ENCODE measurements at places on chromosomes 5 and 9. TPM values are rescaled to one million over a fixed set of nuclear protein-coding genes. Genes with fewer than 3 reads are reported as not detected.

WASHC1 gene
- 32.8 TPM for total RNA-seq

CYSRT1 gene
- 0.32 TPM for total RNA-seq

SHB gene
- 1.5 TPM for total RNA-seq

NTRK2 gene
- total RNA-seq: not detected

FGFR4 gene
- total RNA-seq: 1.2 TPM

TNIP1 gene
- 295 TPM for total RNA-seq

CTNND2 gene
- not detected for total RNA-seq

DMRT2 gene
- not detected for total RNA-seq

FOXD4L3 gene
- 0.22 TPM for total RNA-seq

SPATA31C1 gene
- not detected for total RNA-seq

DNA sequence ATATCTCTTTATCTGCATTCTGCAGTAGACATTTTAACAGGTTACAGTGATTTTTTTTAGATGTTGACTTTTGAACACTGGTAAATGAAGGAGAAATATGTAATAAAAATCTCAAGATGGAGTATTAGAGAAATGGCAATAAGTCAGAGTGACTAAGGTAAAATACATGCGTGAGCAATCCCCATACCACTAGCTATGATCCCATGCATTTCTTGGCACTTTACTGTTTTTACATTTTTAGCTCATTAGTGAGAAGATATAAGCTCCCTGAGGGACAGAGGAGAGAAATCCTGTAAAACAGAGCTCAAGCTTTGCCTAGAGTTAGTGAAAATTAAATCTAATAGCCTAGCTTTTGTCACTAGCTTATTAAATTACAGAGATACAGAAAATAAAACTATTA, 181.9 kb upstream of the TRPM3 start:
- DNase-seq: no peak

- DNase-seq: no peak
Measured at GRCh38 chr5:144089401-144090021, 80.9 kb downstream of the YIPF5 start.

GRCh38 chr5:124961521-124961920, 215.1 kb upstream of the ZNF608 start:
- DNase-seq: no peak

- peak; percentile 78 for DNase-seq
Measured at GRCh38 chr9:35696520-35697215, 6.9 kb upstream of the TPM2 start.

GRCh38 chr9:95666785-95667155, 150.0 kb upstream of the PTCH1 start:
- no peak for DNase-seq

GRCh38 chr5:149268928-149269557, 2.6 kb upstream of the AFAP1L1 start:
- peak; percentile 44 for DNase-seq

DNA sequence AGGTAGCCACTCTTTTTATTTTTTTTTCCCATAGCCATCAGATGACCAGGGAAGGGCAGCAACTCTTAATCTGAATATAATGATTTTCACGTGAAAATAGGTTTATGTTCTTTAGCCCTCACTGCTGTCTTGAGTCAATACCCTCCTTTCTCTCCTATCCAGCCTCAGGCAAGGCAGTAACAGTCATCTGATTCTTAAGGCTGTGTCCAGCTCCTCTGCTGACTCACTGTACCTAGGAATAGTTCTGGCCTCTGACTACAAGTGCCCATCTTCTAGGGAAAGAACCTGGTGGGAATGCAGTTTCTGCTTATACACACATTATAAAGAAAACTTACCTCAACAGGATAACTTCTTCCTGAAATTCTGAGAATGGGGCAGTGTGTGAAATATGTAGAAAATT, 30.7 kb downstream of the DHX29 start:
- no peak for DNase-seq

GRCh38 chr9:20512636-20513035, 109.7 kb downstream of the MLLT3 start:
- DNase-seq: no peak

GRCh38 chr5:124230456-124230855, 516.0 kb downstream of the ZNF608 start:
- DNase-seq: no peak

DNA sequence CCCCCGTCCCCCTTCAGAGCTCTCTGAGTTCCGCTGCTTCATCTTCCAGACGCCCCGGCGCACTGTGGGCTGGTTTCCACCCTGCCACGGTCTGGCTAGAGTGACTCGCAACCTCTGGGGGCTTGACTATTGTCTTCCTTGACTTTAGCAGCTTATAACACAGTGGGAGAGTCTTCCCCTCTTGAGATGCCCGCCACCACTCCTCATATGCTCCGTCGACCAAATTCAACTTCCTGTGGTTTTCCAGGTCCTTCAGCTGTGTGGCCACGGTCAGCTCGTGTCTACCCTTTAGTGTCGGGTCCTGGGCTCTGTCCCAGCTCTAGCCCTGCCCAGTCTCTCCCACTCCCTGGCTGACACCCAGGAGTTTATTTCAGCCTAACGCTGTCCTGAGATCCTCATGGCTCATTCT, 28.2 kb upstream of the NCS1 start:
- no peak for DNase-seq

DNA sequence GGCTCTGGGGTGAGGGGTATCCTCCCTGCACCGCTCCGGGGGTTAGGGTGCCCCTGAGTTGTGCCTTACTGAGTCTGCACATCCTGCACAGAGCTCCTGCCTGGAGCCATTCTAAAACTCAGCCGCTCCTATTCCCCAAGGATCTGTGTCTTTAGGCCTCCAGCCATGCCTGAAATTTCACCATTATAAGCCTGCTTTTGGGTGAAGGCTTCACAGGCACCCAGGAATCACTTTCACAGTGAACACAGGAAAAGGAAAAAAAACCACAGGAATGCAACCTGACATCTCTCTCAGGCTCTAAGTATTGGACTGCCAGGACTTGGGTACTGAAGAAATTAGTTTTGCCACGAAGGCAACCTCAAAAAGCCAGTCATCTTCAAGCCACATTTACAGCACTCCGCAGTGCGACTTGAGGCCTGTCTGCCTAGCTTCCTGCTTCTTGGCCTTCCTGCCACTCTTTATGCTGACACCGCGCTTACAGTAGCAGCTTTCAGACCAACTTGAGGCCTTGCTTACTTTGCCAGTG, 30.9 kb downstream of the GALNT10 start:
- DNase-seq: peak; percentile 42

DNA sequence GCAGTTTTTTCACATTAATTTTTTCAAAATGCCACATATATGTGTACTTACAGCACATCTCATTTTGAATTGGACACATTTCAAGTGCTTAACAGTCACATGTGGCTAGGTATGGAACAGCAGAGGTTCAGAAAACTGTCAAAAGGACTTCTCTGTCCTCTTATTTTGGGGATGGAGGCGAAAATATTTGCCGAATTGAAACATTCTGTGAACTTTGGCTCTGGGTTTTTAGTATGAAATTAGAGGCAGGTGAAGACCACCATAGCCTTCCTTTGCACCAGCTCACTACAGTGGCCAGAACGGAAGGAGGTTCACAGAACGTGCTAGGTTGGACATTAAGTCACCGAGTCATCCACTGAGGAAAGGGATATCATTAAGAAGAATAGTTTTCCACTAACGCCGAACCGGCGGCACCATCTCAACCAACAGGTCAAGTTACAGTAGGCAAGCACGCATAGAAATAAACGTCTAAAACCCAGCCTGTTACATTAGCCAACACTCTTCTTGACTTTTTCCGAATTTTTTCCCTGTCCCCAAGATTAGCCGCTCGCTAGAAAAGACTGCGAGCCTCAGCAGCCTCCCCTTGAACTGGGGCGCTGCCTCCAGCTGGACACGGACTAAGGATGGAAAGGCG, 1.8 kb upstream of the TLE4 start:
- no peak for DNase-seq

DNA sequence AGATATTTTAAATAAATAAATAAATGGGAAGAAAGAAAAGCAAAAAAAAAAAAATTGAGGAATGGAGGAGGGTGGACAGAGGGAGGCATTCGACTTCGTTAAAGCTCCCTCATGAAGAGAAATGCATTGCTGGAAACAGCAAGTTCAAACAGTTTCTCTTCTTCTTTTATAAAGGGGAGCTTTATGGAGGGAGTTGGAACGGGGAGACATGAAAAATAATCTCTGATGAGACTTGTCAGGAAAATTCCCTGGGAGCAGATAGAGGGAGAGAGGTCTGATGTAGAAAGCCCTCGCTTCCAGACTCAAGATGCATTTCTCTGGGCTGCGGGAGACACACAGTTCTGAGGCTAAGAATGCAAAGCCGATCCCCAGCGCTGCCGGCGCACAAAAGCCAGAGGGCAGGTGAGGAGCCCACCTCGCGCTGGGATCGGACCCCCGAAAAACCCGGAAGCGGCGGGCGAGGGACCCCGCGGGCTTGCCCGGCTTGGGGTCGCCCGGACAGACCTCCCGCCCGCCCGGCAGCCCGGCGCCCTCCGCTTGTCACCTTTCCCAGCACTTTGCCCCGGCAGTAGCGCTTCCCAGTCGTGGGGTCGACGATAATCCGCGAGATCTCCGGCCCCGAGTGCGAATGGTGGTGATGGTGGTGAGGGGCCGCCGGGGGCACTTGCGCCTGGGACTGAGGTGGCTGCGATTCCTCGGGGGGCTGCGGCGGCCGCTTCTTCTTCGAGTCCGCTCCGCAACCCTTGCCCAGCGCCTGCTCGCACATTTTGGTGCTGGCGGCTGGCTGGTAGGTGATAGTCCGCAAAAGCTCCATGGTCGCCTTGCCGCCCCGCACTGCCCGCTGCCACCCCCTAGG, 512 bp downstream of the PLK2 start:
- DNase-seq: peak; percentile 66

- no peak for DNase-seq
Measured at GRCh38 chr9:31321256-31321655, 1063.2 kb upstream of the ACO1 start.

- DNase-seq: no peak
Measured at GRCh38 chr9:84860249-84861115, 191.0 kb downstream of the NTRK2 start.

DNA sequence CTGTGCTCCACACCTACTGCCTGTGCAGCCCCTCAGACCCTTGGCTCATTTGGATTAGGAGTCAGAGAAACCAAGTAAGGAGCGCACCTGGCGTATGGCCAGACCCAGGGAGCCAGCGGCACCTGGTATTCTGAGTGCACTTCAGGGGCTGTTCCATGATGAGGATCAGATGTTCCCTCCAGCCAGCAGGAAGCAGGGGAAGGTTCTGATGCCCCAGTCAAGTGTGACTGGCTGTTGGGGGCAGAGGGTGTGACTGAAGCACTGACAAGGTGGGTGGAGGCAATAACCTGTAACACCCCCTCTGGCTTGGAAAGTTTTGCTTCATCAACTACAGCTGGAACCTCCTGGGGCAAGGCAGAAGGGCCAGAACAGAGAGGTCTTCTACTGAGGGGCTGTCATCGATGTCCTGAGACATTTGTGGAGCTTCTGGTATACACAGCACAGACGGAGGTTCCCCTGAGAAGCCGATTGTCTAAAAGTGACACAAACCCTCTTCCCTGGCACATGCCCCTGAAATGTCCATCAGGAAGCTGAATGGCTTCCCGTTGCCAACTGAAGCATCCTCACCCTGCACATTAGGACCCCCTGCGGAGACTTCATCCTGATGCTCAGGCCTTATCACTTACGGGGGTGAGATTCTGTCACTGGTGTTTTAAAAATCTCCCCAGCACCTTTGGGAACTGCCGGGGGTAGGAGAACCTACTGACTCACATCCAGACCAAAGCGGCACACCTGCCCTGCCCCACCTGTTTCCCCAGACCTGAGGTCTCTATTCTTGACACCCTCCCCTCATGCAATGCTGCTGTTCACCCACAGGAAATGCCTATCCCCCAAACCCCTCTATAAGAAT, 21.1 kb downstream of the TRAF1 start:
- peak; percentile 50 for DNase-seq

DNA sequence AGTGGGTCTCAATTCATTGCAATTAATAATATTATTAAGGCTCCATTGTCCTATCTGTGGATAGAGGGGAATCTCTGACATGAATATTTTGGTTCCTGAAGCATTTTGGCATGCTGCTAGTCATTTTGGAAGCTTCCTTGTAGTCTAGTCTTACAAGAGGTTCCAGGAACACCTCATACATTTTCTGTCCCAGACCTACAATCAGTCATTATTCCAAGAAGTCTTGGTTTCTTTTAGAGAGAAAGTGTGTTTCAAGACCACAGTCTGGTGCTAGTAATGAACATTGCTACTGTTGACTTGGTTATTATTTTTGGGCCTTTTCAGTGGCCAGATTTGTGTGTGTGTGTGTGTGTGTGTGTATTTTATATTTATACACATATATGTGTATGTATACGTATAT, 98.9 kb downstream of the ERCC6L2 start:
- DNase-seq: no peak

- no peak for DNase-seq
Measured at GRCh38 chr5:117461403-117461802, 886.8 kb upstream of the SEMA6A start.

DNA sequence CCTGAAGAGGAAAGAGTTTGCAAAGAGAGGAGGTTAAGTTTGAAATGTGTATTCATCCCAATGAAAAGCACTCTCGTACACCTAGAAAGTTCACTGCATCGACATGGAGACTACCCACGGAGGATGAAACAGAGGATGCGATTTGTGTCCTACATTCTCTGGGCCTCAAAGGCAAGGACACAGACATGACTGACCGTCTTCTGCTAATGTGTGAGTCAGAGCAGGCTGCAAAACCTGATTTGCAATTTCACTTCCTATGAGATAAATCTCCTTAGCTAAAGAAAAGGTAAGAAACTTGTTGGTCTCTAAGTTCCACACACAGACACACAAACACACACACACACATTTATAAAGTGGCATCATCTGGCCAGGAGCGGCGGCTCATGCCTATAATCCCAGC, 98.6 kb downstream of the GNAQ start:
- DNase-seq: no peak

- no peak for DNase-seq
Measured at GRCh38 chr9:95611354-95611753, 94.6 kb upstream of the PTCH1 start.

- DNase-seq: no peak
Measured at GRCh38 chr9:19286634-19287188, 56.2 kb downstream of the DENND4C start.

DNA sequence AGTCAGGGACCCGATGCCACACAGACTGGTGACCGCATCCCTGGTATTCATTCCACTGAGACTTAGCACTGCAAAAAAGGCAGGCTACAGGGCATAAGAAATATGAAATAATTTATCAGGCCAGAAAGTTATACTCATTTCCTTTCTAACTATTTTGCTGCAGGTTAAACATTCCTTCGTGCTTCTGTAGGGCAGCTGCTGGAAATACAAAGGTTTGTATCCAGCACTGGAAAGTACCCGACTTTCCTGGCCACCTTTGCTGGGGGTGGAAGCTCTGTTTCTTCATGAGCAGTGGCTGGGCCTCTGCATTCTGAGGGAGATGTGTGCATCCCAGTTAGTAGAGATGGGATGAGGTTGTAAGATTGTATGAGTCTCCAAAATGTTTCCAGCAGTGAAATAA, 478.6 kb upstream of the WWC1 start:
- no peak for DNase-seq

GRCh38 chr5:174217527-174217926, 172.0 kb downstream of the NSG2 start:
- DNase-seq: no peak

GRCh38 chr5:58274191-58274590, 185.7 kb downstream of the PLK2 start:
- DNase-seq: no peak

All from B cell (primary cell).